ENCODE measurements at places on chromosomes 6 and 20.
A peak's percentile ranks its signal among the peaks of the same experiment; 100 is the strongest.

DNA sequence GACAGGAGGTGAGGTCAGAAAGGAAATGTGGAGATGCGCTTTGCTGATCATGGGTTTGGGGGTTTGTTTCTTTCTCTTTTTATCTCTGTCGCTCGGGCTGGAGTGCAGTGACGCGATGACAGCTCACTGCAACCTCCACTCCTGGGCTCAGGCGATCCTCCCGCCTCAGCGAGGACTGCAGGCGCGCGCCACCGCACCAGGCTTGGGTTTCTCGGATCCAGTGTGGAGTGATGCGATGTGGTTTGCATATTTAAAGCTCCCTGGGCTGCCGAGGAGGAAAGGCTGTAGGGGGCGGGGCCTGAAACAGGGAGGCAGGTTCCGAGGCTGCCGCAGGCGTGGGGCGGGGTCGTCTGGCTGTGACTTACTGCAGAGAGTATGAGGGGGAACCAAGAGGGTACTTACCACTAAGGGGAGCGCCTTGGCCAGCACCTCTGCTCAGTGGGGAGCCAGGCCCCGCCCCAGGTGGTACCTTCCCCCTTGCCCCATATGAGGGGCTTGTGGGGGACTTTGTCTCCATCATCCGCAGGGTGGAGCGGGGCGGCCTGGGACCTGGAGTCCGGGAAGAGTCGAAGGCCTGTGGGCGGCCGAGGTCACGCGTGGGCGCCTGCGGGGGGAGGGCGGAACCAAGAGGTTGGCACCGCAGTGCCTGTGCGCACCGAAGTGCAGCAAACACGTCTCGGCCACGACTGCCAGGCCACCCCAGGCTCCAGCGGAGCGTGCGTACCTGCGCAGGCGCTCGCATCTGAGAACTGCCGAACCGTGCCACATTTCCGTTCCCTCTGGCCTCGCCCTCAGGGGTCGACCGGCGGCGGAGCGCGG, 12.7 kb upstream of the BAK1 start:
- peak; percentile 34 for DNase-seq

- DNase-seq, result no peak
These were observed 74.5 kb downstream of the HUS1B start for GRCh38 chr6:582370-582769.

DNA sequence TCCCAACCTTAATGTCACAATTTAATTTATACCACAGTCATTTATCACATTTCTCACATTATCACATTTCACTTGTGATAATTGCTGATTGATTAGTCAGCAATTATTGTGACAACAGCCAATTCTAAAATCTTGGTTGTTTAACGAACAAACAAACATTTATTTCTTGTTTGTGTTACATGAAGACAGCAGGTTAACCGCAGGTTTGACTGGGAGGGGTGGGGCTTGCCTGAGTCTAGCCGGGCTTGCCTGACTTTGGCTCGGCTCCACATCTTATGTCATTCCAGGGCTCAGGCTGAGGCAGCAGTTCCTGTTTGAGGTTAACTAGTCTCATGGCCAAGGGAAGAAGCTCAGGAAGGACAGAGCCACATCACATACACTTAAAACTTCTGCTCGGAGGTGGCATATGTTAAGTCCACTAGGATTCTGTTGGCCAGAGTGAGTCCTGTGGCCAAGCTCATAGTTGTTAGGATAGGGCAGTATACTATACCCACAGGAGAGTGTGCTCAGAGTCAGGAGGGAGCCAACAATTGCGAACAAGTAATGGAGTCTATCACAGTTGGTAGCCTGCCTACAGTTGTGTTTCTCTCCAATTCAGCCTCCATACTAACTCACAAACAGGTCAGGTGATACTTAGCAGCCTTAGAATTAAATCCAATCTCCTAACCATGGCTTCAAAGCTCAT, 90.0 kb upstream of the IFNGR1 start:
- no peak for DNase-seq

DNA sequence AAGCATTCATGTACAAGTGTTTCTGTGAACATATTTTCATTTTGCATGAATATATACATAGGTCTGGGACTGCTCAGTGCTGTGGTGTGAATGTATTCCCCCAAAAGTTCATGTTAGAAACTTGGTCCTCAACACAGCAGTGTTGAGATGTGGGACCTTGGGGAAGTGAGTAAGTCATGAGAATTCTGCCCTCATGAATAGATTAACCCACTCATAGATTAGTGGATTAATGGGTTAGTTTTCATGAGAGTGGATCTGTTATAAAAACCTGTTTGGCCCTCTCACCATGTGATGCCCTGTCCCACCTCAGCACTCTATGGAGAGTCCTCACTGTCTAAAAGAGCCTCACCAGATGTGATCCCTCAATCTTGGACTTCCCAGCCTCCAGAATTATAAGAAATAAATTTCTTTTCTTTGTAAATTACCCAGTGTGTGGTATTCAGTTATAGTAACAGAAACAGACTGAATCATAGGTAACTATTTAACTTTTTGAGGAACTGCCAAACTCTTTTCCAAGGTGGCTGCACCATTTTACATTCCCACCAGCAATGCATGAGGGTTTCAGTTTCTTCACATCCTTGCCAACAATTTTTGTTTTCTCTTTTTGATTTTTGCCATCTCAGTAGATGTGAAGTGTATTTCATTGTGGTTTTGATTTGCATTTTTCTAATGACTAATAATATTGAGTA, 45.3 kb downstream of the QRSL1 start:
- no peak for DNase-seq

DNA sequence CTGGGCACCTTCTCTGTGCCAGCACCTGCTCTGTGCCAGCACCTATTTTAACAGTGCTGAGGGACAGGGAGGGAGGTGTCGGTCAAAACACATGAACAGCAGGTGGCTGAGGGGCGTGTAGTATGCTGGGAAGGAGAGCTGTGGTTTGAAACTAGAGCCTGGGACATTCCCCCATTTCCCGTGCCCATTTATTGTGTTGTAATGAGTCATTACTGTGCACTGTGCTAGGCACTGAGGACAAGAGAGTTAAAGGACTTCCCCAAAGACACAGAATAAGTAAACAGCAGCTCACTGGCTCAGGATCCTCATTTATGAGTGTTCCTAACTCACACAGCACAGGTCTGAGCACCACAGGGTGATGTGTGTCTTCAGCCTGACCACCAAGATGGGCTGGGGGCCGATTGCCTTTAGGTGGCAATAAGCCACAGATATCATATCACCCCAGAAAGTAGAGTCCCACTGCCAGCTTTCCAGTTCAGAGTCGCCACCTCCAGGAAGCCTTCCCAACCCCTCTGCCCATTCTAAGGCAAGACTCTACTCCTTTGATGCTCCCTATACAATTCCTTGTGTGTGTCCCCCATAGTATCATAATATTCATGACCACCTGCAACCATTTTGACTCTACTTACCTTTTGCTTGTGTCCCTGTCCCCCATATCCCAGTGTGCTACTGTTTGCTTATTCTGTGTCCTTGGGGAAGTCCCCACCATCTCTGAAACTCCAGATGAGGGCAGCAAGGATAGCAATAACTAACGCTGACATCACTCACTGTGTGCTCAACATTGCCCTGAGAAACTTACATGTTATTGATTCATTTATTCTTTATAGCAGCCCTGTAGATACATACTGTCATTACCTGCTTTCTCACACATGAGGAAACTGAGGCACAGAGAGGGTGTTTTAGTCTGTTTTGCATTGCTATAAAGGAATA, 87.3 kb downstream of the TOX2 start:
- DNase-seq, result no peak

- no peak for DNase-seq
These were observed 182.5 kb upstream of the JARID2 start for GRCh38 chr6:15063253-15063853.

DNA sequence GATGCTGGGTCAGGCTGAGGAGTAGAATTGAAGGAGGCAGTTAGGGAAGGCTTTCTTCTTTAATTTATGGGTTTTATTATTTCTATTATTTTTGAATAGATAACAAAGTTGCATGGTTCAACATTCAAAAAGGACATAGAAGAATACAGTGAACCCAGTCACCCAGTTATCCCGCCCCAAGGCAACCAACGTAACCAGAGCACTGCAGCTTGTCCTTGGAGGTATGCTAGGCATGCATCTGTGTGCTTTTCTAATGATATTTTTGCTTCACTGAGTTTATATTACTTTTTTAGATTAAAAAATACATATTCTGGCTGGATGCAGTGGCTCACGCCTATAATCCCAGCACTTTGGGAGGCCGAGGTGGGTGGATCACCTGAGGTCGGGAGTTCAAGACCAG, 47.4 kb upstream of the DSN1 start:
- DNase-seq, result no peak

DNA sequence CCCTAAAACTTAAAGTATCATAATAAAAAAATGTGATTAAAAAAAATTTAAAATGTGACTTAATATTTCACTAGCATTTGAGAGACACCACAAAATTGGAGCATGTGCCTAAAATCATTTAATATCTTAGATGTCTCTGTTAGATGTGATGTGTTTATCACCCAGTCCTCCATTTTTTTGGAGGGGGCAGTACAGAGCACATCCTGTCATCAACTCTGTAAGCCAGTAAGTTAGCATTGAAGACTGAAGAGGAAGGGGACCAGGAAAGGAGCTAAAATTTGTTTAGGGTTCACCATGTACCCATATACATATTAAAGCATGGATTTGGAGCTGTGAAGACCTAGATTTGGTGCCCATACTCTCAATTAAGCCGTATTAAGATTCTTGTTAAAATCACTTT, 30.7 kb upstream of the ADIG start:
- DNase-seq, result no peak

GRCh38 chr6:137552146-137552545, 58.0 kb upstream of the OLIG3 start:
- DNase-seq, result no peak

GRCh38 chr20:53911301-53911700, 159.1 kb downstream of the BCAS1 start:
- DNase-seq, result no peak

GRCh38 chr20:45347936-45348778, at the start of gene SDC4:
Gene SDC4, minus strand, starts transcription at chr20:45348424. Its CDS starts 40 bp downstream, at chr20:45348384.
- peak; percentile 22 for DNase-seq

DNA sequence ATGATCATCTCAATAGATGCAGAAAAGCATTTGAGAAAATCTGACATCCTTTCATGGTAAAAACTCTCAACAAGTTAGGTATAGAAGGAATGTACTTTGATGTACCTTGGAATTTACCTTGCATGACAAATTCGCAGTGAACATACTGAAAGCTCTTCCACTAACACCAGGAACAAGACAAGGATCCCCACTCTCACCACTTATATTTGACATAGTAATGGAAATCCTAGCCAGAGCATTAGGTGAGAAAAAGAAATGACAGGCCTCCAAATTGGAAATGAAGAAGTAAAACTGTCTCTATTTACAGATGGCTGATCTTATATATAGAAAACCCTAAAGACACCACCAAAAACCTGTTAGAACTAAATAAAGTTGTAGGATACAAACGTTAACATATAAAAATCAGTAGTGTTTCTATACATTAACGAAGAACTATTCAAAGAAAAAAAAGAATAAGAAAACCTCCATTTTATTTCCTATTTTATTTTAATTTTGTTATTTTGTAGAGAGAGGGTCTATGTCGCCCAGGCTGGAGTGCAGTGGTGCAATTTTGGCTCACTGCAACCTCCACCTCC, 26.9 kb downstream of the PCNA start:
- no peak for DNase-seq

GRCh38 chr6:79079561-79080041, 1.5 kb upstream of the PHIP start:
- DNase-seq, result no peak

DNA sequence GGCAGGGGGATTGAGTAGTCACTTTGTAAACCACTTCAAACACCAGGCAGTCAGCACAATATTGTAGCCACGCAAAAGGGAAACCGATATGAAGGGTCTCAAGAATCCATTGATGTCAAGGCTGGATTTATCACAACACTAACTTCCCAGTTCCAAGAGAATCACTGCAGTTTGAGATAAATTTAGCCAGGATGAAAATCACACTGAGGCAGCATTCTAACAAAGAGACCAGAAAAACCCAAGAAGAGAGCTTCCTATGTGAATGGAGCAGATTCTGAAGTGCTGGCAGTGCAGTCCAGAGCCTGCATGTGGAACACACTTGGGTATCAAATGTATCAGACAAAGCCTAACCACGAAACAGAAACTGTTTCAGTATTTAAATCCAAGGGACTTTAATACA, 84.6 kb downstream of the KIF16B start:
- DNase-seq, result no peak
